COLO829 (cell line): ENCODE measurements at places on chromosomes 5 and 9.

- DNase-seq = no peak
Observed at GRCh38 chr5:131276072-131276471, 12.2 kb downstream of the CDC42SE2 start.

DNA sequence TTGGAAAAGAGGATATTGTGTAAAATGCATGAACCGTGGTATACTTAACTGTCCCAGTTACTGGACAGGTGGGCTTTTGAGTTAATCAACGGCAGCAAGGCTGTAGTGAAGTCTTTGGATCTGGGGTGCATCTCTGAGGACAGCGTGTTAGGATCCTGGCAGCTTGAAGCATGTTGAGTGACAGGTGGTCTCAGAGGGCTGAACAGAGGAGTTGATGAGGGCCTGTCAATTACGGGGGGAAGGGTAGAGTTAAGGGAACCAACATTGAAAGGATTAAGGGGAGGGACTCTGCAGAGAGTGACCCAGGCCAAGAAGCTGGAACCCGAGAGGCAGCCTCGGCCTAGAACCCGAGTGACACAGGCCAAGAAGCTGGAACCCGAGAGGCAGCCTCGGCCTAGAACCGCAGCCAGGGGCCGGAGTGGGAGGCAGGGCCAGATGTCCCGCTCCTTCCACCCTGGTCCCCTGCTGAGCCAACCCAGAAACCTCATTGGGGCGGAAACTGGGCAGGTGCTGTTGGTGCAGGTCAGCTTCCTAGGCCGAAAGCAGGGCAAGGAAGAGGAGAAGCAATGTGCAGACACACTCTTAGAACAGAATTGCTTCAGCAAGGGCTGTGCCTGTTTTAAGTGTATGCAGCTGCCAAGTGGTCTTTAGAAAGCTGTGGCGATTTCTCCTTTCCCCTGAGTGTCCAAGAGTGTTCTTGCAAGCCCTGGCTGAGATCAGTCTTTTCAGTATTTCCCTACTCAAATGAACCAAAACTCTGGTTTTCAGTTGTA is 62.0 kb downstream of the ANKRD33B start:
- DNase-seq = no peak

DNA sequence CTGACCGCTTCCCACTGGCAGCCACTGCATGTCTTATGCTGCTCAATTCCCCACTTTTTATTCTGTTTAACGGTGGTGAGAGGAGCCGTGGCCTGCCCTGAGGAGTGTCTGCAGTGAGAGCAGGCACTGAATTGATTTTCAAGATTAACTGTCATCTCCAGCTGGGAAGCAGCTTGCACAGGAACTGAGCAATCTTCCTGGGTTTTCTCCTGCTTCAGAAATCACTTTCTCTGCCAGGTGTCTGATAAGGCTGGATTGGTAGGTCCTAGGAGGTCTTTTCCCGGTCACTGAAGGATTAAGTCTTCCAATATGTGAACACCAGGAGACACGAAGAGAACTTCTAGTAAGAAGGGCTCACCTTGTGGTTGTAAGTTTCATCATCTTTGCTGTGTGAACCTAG is 181.1 kb upstream of the RAD23B start:
- no peak for DNase-seq

DNA sequence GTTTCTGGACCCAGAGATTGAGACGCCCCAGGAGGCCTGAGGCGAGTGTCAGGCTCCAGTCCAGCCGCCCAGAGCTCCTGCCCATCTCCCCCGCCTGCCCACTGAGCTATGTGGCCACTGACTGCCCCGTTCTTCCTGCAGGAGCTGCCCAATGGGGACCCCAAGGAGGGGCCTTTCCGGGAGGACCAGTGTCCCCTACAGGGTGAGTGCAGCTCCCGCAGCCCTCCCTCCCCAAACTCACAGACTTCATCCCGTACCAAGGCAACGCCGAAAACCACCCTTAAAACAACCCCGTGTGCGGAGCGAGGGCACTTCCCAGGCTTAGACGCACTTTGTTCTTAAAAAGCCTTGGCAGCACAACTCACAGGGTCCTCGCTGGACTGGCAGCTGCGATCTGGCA is 23.4 kb downstream of the NKD2 start:
- no peak for DNase-seq

GRCh38 chr5:53972314-53972713 is 338.1 kb downstream of the ARL15 start:
- DNase-seq = no peak

DNA sequence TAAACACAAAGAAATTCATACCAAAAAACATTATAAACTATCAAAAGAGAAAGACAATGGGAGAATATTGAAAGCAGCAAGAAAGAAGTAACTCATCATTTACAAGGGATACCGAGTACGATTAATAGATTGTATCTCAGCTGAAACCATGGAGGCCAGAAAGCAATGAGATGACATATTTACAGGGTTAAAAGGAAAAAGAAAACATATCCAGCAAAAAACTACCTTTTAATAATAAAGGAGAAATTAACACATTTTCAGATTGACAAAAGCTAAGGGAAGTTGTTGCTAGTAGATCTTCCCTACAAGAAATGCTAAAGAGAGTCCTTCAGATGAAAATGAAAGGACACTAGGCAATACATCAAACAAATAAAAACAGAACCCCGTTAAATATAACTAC is 364.8 kb upstream of the TNC start:
- DNase-seq = no peak

GRCh38 chr5:92911851-92912250 is 669.2 kb downstream of the NR2F1-AS1 start:
- no peak for DNase-seq

DNA sequence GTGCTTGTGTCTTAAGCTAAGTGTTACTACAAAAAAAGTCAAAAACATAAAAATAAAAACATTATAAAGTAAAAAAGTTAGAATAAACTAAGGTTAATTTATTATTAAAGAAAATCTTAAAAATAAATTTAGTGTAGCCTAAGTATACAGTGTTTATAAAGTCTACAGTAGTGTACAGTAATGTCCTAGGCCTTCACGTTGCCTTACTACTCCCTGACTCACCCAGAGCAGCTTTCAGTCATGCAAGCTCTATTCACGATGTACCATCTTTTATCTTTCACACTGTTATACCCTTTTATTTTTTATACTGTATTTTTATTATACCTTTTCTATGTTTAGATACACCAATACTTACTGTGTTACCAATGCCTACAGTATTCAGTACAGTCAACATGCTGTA is 288.1 kb downstream of the HCN1 start:
- no peak for DNase-seq

DNA sequence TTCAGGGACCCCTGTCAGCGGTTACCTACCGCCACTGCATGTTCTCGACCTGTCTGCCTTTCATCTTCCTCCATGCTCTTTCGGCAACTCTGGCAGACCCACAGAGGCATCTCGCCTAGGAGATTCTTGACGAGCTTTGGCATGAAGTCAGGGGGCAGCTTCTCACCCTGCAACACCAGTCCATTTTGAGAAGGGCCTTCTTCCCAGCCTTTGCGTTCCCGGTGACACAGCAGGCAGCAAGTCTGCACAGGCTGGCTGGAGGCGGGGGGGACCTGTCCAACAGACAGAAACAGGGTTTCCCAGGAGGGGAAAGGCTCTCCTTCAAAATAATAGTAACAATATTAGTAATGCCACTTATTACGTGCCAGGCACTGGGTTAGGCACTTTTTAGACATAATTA is 15.5 kb downstream of the FAM193B start:
- no peak for DNase-seq

DNA sequence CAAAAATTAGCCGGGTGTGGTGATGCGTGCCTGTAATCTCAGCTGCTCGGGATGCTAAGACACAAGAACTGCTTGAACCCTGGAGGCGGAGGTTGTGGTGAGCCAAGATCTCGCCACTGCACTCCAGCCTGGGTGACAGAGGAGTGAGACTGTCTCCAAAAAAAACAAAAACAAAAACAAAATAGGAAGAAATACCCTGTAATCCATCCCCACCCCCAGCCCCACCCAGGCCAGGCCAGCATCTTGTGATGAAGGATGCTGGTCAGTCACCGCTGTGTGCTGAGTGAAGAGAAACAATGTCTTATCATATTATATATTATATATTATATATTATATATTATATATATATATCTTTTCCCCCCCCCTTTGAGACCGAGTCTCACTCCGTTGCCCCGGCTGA is 15.4 kb upstream of the CCIN start:
- no peak for DNase-seq

DNA sequence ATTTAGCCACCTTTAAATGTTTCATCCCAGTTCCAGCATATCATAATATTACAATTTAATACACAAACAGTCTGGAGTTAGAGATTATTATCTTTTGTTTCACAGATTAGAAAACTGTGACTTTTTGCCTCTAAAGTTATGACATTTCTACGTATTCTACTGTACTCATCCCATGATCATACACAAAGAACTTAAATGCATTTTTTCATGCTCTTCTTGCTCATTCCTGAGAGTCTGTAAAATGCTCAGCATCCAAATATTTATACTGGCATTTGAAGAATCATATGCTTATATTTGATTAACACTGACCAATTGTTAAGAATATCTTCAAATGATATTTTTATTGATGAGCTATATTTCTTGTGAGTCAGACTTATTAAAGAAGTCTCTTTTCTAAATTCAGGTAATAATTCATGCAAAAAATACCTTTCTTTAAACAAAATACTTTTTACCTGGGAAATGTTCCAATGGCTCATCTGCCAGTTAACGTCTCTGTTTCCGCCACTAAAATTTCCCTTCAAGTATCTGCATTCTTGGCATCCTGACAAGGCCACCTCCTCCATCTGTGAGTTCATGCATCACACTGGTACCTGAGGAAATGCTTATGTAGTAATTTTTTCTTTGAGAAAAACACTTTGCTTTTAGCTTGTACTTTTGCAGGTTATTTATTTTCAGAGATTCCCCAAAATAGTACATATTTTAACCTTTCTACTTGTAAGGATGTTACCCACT is 139.6 kb upstream of the RASA1 start:
- no peak for DNase-seq

DNA sequence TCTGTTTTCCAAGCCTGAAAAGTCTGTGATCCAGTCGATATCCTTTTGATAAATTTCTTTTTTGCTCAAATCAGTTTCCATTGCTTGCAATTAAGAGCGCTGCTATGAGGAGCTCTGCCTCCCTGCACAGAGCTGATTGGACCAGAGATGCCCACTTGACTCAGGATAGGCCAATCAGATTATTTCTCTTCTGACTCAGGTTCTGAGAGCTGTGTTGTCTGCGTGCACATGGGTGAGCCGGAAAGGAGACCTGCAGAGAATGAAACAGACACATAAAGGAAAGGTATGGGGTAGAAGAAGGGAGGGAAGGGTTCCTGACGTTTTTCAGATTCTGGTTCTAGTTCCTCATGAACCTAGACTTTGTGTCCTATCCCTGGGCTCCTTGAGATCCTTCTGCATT is 15.8 kb upstream of the FABP6 start:
- DNase-seq = no peak

DNA sequence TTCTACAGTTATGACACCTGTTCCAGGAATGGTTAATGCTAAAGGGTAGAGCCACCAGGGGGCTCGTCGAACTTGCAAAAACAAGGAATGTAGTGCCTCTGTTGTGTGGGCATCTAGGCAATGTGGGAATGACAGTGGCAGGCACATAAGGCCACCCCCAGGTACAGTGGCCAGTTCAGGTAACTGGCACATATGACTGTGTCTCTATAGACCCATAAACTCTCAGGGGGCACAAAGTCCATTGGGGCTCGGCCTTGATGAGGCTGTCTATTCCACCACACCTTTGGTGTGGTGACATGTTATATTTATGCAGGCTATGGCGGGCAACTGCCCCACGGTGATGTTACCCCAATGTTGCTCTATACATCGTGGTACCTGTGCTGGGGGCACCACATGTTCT is 59.6 kb upstream of the FAM120A start:
- DNase-seq = no peak

DNA sequence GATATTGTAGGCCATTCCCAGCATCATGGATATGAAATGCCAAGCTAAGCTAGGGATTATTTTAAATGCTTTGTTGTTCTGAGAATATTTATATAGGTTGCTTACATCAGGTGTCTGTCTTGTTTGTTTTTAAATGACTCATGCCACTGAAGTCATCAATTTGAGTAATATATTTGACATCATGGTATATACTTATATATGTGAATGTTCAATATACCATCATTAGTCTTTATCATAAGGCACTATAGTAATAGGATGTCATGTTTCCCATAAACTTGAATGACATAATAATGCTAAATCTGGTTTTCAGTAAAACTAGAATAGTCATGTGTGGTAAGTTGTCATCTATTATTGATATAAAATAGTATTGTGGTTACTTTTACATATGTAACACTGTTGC is 13.1 kb downstream of the C9orf85 start:
- no peak for DNase-seq

DNA sequence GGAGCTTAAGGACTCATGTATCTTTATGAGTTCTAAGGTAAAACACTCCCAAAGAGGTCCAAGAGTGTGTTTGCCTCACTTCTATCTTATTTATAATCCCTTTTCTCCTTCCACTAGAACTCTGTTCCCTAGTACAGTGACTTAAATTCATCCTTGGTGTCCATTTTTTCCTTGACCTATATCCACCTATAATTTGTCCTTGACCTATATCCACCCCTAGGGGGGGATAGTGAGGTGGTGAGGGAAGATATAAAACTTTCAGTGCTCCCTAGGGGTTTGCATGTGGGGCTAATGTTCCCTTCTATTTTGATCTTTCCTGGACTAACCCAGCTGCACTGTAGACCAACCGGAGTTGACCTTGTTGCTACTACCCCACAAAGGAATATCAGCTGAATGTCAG is 83.5 kb upstream of the GNAQ start:
- DNase-seq = peak; percentile 42

DNA sequence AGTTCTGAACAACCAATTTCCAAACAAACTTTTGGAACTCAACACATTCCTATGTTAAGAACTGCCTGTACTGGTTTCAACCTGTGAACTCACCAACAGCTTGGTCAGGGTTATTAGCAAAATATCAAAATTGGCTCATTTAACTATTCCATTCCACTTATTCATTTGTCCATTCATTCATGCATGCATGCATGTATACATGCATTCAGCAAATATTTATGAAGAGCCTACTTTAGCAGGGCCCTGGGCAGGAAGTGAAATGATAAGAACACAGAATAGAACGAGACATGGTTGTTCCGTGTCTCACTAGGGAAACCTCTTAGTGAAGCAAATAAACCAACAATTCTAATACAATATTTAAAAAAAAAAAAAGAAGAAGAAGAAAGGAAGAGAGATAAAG is 107.4 kb downstream of the GLIS3 start:
- DNase-seq = no peak
